ENCODE measurements at places on chromosomes 6 and 20.

GRCh38 chr6:11585426-11586016, 48.0 kb downstream of the TMEM170B start:
- no peak for DNase-seq

- no peak for DNase-seq
These were observed 86.9 kb downstream of the PXDC1 start for GRCh38 chr6:3664625-3665041.

GRCh38 chr20:51906049-51906448, 103.7 kb upstream of the SALL4 start:
- no peak for DNase-seq

- no peak for DNase-seq
These were observed 70.9 kb downstream of the ATP9A start for GRCh38 chr20:51697096-51697826.

DNA sequence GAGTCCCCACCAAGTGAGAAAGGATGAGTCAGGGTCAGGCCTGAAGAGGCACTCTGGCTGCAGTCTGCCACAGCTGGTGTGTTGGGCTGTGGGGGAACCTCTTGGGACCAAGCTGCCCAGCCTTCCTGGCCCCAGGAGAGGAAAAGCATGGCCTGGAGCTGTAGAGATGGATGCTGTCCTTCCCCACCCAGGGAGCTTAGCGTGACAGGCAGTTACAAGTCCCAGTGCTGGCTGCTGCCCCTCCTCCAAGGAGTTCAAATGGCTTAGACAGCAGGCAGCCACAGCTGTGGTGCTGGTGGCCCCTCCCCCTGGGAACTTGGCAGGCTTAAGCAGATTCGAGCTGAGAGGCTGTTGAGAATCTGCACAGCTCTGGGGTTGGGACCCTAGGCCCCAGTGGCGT, 253.2 kb downstream of the PLCB1 start:
- DNase-seq: peak; percentile 88

All from brain pericyte (primary cell).